ENCODE measurements at places on chromosomes 7 and 10.

DNA sequence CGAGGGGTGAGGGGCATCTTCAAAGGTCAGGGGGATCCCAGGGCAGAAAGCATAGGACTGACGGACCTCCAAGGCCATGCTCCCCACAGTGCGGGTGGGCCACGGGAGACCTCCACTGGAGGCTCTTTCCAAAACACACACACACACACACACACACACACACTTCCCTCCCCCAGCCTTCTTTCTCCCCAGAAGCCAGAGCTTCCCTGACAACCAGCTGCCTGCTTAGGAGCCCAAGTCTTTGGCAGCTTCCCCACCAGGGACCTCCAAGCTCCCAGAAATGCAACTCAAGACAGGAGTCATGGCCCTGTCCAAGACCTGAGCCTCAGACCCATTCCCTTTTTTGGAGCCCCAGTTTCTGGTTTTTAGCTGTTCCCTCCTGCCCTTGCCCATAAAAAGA lies 710 bp upstream of the C10orf105 start:
- DNase-seq = no peak

- DNase-seq = no peak
Measured at GRCh38 chr10:128573281-128573845, 447.1 kb upstream of the MKI67 start.

- peak; percentile 35 for DNase-seq
Measured at GRCh38 chr10:103542764-103543616, 49.5 kb downstream of the NEURL1 start.

GRCh38 chr7:123122916-123123315 lies 76.9 kb downstream of the SLC13A1 start:
- no peak for DNase-seq

DNA sequence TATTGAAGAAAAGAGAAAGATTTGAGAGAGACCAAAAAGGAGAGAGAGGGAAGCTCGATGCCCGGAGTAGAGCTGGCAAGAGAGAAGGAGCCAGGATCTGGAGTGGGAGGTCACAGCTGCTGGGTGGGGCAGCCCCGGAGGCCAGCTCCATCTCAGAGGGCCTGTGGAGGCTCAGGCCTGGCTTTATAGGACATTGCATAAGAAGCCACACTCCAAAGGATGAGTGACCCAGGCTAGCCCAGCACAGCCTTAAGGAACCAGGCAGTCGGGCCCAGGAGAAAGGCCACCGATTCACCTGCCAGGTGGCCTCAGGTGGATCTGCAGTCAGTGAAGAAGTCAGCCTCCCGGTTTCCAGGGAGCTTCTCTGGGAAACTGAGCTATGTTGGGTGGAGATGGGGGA lies 676 bp downstream of the PLAC9 start:
- no peak for DNase-seq

DNA sequence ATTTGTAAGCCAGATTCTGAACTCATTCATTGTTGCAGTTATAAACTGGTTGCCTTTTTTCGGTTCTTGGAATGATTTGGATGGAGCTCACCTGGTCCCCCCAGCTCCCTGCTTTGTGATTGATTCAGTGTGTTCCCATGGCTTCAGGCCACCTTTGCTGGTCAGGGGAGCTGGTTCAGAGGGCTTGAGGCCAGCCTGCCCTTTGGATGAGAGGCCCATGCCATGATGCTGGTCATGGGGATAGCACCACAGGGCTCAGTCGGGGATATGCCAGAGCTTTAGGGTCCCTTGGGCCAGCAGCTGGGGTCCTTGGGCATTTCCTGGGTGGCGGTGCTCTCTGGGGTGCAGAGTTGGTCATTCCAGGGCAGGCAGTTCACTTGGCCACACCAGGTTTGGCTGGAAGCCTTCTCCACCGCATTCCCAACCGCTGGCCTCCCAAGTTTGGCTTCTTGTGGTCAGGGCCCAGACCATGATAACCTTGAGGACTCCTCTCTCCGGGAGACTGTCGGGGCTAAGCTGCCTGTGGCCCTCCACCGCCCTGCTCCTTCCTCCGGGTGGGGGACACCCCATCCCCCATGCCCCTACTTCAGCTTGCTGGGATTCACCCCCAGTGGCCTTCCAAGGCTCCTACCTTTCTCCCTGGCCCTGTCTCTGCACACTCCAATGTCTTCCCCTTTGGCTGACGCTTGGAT lies 65.1 kb downstream of the MGMT start:
- peak; percentile 37 for DNase-seq

- no peak for DNase-seq
Measured at GRCh38 chr10:2681891-2682290, 385.5 kb upstream of the PFKP start.

GRCh38 chr10:31921031-31921430 lies 7.6 kb downstream of the ARHGAP12 start:
- no peak for DNase-seq
